ENCODE measurements at places on chromosomes 6 and 20. TPM values are rescaled to one million over a fixed set of nuclear protein-coding genes. Genes with fewer than 3 reads are reported as not detected.

DNA sequence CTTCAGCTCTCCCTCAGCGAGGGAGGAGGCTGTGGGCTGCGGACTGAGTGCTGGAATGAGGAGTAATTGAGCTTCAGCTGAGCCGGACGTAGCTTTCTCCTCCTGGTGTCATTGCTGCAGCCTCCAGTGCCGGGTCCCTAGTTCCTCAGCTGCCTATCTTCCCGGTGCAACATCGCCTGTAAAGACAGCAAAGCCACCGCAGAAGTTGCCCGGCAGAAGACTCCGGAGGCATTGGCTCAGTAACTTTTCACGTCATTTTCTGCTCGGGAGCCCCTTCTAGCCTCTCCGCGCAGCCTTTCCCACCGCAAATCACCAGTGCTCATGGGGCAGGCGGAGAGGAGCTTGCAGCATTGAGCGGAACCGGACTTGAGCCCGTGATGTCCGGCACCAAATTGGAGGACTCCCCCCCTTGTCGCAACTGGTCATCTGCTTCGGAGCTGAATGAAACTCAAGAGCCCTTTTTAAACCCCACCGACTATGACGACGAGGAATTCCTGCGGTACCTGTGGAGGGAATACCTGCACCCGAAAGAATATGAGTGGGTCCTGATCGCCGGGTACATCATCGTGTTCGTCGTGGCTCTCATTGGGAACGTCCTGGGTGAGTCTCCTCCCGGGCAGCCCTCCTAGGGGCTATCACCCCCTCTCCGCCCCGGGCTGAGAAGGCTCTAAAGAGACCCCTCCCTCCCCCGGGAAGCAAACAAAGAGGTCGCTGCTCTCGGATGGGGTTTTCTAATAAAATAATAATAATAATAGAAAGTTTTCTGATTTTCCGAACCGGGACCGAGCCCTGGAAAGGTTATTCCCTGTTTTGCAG is at the start of gene HCRTR2:
TSS of gene HCRTR2 (plus strand) at position 305 of the 816 bp plus-strand sequence. CDS start at position 378, 73 bp downstream.
- no peak for DNase-seq
- H3K36me3 ChIP-seq = no peaks in the 10 kb centered on the region
- H3K4me3 ChIP-seq = no peak within 1 kb of the TSS
- no peak within 1 kb of the TSS for H3K27ac ChIP-seq
- H3K27me3 ChIP-seq = peaks cover 27% of the 10 kb centered on the region

DNA sequence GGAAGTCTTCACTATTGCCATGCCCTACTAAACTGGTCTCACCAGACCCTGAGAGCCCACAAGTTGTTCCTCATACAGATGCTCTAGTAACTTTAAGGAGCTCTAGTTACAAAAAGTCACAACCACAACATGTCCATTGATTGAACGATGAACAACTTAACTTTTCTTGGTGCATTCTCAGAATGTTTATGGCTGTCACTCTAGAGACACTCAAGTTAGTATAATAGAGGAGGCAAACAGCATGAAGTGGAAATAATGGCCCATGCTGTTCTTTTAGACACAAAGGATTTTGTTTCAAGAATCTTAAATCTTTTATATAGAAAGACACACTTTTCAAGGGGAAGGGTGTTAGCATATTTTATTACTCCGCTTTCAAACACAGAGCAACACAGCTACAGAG is 934.4 kb downstream of the HACE1 start:
- no peak for DNase-seq
- no peaks in the 10 kb centered on the region for H3K4me1 ChIP-seq
- no peaks in the 10 kb centered on the region for H3K27me3 ChIP-seq
- H3K27ac ChIP-seq = no peak overlapping the region
- no peaks in the 10 kb centered on the region for H3K36me3 ChIP-seq

DNA sequence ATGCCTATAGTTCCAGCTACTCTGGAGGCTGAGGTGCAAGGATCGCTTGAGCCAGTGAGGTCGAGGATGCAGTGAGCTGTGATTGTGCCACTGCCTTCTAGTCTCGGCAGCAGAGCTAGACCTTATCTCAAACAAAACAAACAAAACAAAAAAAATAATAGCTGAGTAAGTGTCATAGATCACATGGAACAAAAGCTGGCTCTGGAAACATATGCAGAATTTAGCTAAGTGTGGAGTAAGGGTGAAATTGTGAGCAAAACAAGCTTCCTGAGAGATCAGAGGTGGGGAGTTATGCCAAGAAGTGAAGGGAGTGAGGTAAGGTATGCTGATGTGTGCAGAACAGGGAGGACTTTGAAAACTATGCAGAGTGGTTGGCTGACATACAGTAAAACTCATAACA is 18.7 kb downstream of the SGK1 start:
- no peak for DNase-seq
- no peaks in the 10 kb centered on the region for H3K36me3 ChIP-seq
- H3K4me3 ChIP-seq = no peak overlapping the region
- no peak overlapping the region for H3K27ac ChIP-seq

- H3K27me3 ChIP-seq = no peaks in the 10 kb centered on the region
- no peak for DNase-seq
- H3K36me3 ChIP-seq = peaks cover 3% of the 10 kb centered on the region
- no peak overlapping the region for H3K27ac ChIP-seq
Measured at GRCh38 chr6:35397806-35398418, 54.2 kb upstream of the FANCE start.

- H3K36me3 ChIP-seq = no peaks in the 10 kb centered on the region
- no peaks in the 10 kb centered on the region for H3K4me1 ChIP-seq
- no peak overlapping the region for H3K4me3 ChIP-seq
- DNase-seq = no peak
- no peaks in the 10 kb centered on the region for H3K27me3 ChIP-seq
Measured at GRCh38 chr20:24672886-24673677, 203.7 kb downstream of the SYNDIG1 start.

- no peaks in the 10 kb centered on the region for H3K36me3 ChIP-seq
- H3K27ac ChIP-seq = no peak overlapping the region
- no peak overlapping the region for H3K4me3 ChIP-seq
- no peaks in the 10 kb centered on the region for H3K27me3 ChIP-seq
- DNase-seq = no peak
Measured at GRCh38 chr6:107185391-107185970, 70.2 kb upstream of the BEND3 start.

DNA sequence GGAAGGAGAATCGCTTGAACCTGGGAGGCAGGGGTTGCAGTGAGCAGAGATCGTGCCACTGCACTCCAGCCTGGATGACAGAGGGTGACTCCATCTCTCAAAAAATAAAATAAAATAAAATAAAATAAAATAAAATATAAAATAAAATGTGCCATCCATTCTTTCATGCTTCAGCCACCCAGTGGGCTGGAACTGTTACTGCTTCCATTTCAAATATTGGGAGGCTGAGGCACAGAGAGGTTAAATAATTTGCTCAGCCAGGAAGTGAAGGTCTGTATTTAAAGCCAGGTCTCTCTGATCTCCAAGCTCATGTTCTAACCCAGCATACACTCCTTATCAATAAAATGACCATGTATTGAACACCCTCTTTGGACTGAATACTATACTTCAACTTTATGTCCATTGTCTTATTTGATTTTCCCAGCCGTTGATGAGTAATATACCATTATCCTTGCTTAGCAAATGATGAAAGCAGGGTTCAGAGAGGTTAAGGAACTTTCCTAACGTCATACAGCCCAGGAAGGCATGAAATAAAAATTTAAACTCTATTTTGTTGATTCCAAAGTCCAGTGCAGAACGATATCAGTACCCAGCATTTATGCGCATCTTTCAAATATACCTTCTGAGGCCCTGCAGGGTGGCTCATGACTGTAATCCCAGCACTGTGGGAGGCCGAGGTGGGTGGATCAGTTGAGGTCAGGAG is 25.8 kb upstream of the SLC9A8 start:
- no peak overlapping the region for H3K4me3 ChIP-seq
- H3K27me3 ChIP-seq = no peaks in the 10 kb centered on the region
- H3K36me3 ChIP-seq = no peaks in the 10 kb centered on the region
- no peak for DNase-seq
- H3K27ac ChIP-seq = peak overlapping the region; percentile 4

- no peaks in the 10 kb centered on the region for H3K4me1 ChIP-seq
- no peak overlapping the region for H3K4me3 ChIP-seq
- no peak for DNase-seq
- peaks cover 44% of the 10 kb centered on the region for H3K36me3 ChIP-seq
- H3K27ac ChIP-seq = no peak overlapping the region
Measured at GRCh38 chr6:42970871-42971612, 7.9 kb downstream of the PEX6 start.

HLA-DQB2 gene
- total RNA-seq = 74.8 TPM

RIPOR2 gene
- total RNA-seq = 38.0 TPM

EHMT2 gene
- 46.0 TPM for total RNA-seq

Data from lower lobe of right lung (tissue), 2 donors.